ENCODE measurements at places on chromosomes 12 and 14.

DNA sequence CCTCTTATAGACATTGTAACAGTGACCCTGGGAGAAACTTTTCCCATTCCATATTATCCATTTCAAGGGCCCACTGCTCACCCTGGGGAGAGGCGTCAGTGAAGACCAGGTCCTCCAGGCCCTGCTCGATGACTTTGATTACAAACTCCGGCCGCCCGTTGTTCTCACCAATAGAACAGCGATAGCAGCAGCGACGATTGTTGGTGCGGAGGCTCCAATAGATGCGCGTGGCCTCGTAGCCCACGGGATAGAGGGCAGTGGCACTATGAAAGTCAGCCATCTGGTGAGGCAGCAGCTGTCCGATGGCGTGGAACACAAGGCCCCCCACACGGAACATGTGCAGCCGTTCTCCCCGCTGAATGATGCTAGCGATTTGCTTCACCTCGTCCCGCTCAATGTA is 7.5 kb upstream of the PRKAG1 start:
- DNase-seq, result no peak

DNA sequence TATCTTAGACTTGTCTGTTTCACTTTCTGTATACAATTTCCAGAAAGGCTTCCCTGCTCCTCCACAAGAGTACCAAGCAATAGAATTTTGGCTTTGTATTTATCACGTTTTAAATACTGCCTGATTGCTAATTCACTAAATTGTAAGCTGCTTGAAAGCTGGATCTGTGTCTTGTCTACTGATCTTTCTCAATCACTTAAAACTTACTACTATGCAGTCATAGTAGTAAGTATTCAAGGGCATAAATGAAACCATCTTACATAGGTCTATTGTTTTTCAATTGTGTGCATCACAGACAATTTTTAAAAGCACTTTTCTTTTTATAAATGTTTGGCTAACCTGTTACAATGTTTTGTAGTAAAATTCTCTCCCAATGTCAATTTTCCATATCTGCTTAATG is 1.2 kb upstream of the GLIPR1L2 start:
- no peak for DNase-seq

DNA sequence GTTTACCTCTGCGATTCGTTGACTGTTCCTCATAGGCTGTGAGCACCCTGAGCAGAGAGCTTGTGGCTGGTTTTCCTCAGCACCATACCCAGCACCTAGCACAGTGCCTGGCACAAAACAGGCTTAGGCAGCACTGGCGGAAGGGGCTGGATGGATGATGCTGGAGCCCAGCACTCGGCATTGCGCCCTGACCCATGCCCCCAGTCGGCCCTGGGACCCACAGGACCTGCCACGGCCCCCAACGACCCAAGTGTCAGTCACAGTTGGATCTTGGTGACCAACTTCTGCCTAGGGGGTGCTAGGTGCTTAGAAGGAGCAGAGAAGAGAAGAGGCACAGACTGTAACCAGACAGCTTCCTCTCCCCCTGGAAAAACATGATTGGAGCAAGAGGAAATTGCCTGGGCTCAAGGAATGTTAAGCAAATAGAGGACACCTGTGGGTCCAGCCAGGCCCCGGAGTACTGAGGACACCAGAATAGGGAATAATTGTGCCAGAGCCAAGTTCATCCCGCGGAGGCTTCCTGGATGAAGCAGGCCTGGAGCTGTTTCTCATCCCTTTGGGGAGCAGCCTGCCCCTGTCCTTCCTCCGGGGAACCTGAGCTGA is 31.5 kb downstream of the DEGS2 start:
- DNase-seq, result no peak

DNA sequence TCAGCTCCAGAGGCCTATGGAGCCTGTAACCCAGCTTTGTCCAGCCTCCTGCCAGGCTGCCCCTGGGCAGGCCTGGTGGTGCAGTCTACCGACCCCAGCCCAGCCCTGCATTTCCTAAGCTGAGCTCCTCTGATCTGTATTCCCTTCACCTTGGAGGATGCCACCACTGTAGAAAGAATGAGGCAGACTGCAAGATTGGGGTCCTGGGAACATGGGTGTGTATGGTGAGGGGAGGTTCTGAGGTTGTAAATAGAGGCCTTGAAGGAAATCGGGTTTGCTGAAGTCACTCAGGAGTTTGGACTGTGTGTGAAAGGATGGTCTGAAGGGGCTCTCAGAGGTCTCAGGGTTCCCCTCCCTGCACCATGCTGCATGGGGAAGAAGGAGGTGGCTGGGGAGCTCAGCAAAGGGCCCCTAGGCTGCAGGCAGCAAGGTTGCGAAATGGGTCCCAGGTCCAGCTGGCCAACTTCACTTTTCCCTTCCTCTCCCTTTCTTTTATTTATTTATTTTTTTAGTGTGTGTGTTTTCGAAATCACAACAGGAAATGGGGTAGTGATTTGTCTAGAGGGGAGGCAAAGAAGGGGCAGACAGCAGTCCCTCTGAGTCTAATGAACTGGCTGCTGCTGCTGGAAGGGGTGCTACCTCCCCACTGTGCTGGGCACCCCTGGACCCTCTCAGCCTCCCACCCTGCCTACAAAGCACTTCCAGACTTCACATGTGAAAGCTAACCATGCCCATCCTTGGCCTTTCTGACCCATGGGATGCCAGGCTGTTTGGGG is 1.2 kb upstream of the LRP1-AS start:
- DNase-seq, result no peak

DNA sequence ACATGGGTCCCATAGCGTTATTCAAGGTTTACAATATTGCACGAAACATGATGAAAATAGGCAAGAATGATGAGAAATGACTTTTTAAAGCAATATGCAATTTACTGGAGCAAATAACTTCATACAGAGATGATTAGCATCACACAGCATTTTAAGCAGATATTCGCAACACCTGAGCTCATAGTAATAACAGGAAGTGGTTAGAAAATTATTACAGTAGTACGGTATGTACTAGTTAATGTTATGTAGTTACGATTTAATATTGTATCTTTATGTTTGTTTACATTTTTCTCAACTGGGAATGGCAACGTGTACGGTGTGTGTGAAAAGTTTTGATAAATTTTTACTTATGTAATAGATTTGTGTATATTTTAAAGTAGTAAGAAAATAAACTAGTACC is 102.6 kb downstream of the OSBPL8 start:
- no peak for DNase-seq

DNA sequence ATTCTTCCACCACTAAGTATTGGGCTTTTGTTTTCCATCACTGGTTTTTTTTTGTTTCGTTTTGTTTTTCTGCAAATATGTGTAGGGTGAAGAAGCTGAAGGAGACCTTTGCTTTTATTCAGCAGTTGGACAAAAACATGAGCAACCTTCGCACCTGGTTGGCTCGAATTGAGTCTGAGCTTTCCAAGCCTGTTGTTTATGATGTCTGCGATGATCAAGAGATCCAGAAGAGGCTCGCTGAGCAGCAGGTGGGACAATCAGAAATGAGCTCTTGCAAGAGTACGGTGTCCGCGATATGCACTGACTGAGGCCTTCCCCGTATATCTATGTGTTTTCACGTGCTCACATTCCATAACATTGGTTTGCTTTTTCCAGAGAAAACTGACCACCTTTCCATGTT is 91.5 kb downstream of the ESR2 start:
- DNase-seq, result no peak

All from esophagus squamous epithelium (tissue), 5 donors.